Stimulated activated CD8-positive, alpha-beta memory T cell treated with anti-CD3 and anti-CD28 coated beads, Interleukin-12 subunit alpha, Interleukin-12 subunit beta, amount 100 ng/mL, for 1 hour (primary cell): ENCODE measurements at places on chromosomes 13 and 19.

DNA sequence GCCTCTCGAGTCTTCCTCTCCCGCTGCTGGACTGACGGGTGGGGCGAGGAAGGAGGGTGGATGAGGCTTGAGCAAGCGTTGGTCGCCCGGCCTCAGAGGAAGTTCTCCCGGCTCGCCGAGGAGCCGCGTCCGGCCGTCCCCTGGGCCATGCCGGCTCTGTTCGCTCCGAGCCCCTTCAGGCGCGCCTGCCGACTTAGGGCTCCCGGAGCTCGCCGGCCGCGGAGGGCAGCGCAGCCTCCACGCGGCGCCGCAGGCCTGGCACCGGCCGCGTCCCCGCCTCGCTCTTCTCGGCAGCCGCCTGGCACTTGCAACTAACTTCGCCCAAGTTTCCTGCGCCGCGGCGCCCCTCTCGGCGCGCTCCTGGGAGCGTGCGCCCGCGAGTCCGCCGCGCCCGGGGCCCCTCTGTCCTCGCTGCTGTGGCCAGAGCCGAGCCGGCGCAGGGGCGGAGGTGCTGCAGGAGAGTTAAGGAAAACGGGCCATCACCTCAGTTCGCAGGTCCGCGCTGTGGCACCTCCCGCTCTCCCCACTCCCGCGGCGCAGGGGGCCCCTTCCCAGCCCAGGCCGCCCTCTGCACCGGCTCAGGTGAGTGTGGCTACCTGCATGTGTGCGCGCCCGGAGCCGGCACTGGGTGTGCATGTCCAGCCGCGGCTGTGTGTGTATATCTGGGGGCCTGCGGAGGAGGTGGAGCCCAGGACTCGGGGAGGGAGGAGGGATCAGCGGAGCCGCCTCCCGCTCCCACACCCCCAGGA, 641 bp upstream of the SOX21 start:
- DNase-seq = no peak

- DNase-seq = no peak
Measured at GRCh38 chr13:23456437-23457210, 23.1 kb upstream of the SACS start.

- no peak for DNase-seq
Measured at GRCh38 chr19:4096049-4096892, 27.7 kb downstream of the MAP2K2 start.

- DNase-seq = no peak
Measured at GRCh38 chr19:42199440-42200115, 17.9 kb downstream of the DEDD2 start.

GRCh38 chr19:13981467-13981866, 24.7 kb downstream of the RFX1 start:
- DNase-seq = no peak

GRCh38 chr13:112967686-112968379, 1.2 kb upstream of the MCF2L start:
- no peak for DNase-seq

DNA sequence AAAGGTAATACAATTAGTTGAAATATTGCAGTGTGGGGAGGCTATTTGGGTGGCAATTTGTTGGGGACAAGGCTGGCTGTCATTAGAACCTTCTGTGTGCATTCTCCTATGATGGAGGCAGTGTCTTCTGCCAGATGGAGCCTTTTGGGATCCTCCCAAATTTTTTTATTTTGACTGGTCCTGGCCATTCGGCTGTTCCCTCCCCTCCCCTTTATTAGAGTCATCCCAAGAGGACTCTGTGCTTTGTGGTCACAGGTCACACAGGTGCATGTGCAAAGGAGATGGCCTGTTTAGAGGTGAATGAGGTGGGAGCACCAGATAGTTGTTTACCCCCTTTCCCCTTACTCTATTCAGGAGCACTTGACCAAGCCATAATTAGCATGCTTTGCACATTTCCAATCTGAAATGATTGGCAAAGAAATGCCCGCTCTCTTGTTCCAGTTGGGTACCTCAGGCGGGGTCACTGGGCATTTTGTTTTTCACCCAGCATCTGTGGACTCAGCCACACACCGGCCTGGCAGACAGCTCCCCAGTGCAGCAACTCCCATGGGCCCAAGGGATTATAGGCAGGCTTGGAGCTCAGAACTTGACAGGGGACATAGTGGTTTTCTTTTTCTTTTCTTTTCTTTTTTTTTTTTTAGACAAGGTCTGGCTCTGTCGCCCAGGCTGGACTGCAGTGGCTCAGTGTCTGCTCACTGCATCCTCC, 19.8 kb downstream of the GATAD2A start:
- no peak for DNase-seq
